Activated CD4-positive, alpha-beta T cell treated with anti-CD3 and anti-CD28 coated beads, Interleukin-2, amount 50 U/mL, for 48 hours (primary cell): ENCODE measurements at places on chromosomes 2 and 18.

DNA sequence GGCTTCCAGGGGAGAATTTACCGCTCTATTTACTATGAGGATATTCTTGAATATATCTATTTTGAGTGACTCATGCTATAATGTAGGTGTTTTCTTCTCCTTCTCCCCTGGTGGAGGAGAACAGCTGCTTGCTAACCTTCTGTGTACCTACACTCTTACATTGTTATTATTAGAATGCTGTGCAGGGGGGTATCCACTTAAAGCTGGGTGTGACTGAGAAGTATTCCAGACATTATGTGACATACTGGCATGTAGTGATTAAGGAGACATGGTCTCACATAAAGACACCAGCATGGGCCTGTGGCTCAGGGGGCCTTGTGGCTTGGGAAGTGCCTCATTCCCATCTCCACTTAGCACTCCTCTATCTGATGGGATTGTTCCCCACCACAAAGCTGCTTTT lies 287.9 kb downstream of the PTPRM start:
- no peak for DNase-seq

- DNase-seq = no peak
These were observed 76.5 kb downstream of the RAD51AP2 start for GRCh38 chr2:17441790-17442189.

- no peak for DNase-seq
These were observed 30.0 kb downstream of the CFAP221 start for GRCh38 chr2:119574108-119574815.

DNA sequence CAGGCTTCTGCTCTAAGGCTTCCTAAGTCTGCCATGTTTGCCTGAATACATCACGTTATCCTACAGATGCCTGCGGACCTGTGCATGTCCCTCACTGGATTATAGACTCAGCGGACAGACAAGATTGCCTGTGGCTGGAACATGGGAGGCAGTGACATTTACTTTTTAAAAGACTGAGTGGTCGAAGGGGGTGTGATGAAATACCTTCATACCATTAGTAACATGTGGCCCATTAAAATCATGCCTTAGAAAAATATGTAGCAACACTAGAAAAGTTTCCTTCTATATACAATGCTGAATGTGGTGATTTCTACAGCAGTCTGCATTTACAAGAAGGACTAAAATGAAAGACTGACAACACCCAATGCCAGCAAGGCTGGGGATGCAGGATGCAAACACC lies 154.4 kb downstream of the ASB1 start:
- no peak for DNase-seq

DNA sequence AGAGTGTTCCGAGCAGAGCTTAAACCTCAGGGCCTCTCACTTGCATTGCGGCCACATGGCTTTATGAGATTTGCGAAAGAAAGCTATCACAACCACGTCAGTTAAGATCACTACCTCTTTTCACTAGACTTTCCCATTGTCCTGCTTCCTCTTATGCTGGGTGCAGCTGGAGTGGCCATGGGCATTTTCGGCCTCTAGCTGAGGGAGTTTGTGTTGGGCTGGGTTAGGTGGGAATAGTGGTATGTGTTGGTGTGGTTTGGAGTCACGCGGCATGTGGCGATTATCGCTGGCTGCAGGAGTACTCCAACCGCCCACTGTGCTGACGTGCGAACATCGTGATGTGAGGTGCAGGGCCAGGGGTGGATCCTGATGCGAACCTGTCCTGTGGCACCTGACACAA lies 27.1 kb downstream of the RALB start:
- DNase-seq = no peak

- no peak for DNase-seq
These were observed 22.9 kb downstream of the SLC38A11 start for GRCh38 chr2:164932377-164932776.

DNA sequence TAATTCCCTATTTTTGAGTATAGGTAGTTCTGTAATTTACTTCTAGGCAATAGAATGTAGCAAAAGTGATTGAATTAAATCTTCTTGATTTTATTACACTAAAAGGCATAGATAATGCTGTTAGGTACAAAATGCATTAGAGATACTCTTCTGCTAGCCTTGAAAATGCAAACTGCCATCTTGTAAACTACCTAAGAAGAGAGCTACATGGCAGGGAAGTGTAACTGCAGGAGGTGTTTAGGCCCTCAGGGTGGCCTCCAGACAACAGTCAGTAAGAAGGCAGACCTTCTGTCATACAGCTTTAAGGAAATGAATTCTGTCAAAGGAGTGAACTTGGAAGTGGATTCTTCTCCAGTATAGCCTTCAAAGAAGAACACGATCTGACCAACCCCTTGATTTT lies 1396.8 kb upstream of the SLC39A10 start:
- no peak for DNase-seq

DNA sequence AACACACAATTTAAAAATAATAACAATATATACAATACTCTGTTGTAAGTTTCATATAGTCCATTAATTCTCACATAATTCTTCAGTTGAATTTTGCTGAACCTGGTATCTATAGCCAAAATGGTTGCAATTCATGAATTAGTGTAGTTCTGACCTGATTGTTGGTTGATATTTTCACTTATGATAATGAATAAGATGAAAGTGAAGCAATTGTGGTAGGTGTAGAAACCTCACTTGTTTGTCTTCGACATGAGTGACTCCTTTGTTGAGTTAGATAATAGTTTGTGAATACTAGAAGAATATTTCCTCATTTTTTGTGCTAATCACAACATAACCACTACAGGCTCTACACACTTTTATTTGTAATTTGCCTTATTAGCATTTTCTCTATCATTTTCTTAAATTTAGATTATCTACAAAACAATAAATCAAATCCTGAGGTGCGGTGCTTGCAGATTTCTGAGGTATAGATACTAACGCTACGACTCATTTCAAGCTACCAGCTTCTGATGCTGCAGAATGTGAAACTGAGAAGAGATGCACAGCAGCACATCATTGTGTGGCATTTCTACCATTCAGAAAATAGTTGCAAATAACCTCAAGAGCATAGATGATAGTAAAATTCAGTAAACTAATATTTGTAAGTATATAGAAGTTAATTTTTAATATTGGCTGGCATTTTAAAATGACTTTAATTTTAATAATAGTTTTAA lies 117.9 kb downstream of the KCNH7 start:
- no peak for DNase-seq

GRCh38 chr2:219062081-219062480 lies 1.4 kb upstream of the IHH start:
- no peak for DNase-seq

- DNase-seq = no peak
These were observed 17.1 kb upstream of the CNDP1 start for GRCh38 chr18:74517236-74517630.
